ENCODE measurements at places on chromosomes 7 and 10.

DNA sequence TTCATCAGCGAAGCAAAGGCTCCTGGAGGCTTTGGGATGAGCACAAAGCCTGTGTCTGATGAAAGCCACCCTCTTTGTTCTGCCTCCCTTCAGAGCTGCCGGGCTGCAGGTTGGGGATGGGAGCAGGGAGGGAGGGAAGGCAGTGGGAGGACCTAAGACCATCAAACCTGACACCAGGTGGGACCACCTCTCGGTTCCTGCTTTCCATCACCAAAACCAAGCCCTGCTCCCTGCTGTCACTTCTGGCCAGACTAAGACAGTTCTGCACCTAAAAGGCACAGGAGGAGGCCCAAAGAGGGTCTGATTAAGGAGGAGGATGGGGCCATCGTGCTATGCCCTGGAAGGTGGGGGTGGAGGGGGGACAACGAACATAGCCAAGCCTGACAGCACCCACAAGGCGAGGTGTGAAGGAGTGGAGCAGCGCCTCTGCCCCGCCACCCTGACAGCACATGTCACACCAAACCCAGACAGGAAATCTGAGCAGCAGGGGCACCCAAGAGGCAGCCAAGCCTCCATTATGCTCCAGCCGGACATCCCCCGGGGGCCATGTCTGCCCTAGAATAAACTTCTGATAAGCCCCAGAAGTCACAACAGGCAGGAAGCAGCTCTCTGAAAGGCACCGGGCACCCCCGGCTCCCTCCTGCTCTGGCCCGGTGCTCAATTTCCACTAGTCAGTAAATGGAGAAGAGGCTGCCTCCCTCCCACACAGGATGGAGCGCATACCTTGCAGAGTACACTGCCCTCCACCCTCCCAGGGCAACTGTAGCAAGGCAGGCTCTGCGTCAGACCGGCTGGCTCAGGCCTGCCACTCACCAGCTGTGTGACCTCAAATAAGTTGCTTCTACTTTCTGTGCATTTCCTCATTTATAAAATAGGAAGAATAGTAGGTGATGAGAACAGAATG lies 48.9 kb downstream of the DLG5 start:
- DNase-seq, result no peak

- no peak for DNase-seq
Observed at GRCh38 chr10:127151541-127151940, 44.9 kb downstream of the INSYN2A start.

DNA sequence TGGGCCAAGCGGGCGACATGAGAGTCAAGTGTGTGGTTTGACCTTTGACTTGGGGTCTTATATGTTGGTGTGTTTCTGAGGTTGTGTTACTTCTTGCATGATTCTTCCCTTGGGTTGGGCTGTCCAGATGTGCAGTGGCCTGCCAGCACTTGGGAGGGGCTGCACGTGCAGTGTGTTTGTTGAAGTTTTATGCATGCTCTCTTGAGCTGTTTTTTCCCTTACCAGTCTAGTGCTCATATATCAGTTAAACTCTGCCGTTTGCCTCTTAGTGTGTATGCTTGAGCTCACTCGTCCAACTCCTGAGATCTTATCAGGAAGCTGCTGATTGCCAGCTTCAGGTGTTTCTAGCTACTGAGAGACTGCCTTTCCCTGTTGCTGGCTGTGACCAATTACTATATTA lies 23.1 kb downstream of the SP4 start:
- DNase-seq, result no peak

- no peak for DNase-seq
Observed at GRCh38 chr10:79883986-79884385, 57.4 kb downstream of the NUTM2E start.

GRCh38 chr10:24579906-24580305 lies 143.8 kb downstream of the ARHGAP21 start:
- DNase-seq, result no peak

DNA sequence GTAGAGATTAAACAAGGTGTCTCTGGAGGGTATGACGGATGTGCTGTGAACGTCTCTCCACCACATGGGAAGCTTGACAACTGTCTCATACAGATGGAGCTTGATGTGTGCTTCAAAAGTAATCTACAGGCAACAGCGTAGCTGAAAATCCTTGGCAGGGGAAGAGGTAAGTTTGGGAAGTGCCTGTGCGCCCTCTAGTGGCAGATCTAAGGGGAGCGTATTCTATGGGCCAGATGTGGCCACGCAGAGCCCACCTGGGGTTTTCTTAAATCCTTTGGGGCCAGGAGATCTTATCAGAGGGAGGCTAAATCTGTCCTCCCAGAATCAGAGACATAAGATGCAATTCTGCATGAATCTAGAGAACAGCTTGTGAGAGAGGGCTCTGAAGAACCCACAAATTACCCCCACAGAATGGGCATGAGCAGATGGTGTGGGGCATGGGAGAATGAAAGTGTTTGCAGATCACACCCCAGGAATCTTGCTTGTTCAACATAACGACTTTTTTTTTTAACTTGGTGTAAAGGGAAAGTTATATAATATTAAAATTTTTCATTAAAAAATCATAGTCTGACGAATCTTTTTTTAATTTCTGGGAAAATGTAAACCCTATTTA lies 91.2 kb upstream of the MPP7 start:
- DNase-seq, result no peak

DNA sequence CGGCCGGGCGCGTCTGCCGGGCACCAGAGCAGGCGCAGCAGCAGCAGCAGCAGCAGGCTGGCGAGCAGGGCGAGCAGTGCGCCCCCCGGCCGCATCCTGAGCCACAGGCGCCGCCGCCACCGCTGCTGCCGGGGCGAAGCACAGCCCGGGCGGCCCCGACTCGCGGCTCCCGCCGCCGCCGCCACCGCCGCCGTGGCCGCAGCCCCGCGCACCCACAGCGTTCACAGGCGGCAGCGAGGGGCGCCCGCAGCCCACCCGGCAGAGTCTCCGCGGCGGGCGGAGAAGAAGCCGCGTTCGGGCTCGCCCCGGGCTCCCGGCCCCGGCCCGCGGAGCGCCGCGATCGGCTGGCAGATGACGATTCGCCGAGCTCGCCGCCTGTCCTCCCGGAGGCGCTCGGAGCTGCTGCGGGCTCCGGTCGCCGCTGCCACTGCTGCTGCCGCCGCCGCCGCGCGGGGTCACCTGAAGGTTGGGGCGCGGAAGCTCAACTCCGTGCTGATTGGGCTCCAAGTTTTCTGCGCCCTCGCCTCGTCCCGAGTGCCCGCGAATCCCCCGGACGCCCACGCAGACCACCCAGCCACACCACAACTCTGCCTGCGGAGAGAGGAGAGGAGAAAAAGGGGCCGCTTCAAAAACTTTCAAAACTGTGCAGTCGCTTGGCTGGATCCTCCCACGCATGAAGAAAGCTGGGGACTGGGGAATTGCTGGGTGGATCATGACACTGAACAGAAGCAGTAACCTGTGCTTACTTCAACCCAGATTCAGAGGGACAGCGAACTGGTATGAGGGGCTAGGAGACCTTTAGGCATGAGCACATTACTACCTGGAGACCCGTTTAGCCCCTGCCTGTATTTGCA lies at the start of gene ST8SIA6:
ST8SIA6 (minus strand) TSS at position 435 of the 854 bp plus-strand sequence; CDS start at position 95, 340 bp downstream.
- no peak for DNase-seq

GRCh38 chr10:24333736-24334135 lies 124.8 kb downstream of the KIAA1217 start:
- DNase-seq, result peak; percentile 41

GRCh38 chr7:100413346-100413745 lies 15.2 kb downstream of the ZCWPW1 start:
- DNase-seq, result no peak

DNA sequence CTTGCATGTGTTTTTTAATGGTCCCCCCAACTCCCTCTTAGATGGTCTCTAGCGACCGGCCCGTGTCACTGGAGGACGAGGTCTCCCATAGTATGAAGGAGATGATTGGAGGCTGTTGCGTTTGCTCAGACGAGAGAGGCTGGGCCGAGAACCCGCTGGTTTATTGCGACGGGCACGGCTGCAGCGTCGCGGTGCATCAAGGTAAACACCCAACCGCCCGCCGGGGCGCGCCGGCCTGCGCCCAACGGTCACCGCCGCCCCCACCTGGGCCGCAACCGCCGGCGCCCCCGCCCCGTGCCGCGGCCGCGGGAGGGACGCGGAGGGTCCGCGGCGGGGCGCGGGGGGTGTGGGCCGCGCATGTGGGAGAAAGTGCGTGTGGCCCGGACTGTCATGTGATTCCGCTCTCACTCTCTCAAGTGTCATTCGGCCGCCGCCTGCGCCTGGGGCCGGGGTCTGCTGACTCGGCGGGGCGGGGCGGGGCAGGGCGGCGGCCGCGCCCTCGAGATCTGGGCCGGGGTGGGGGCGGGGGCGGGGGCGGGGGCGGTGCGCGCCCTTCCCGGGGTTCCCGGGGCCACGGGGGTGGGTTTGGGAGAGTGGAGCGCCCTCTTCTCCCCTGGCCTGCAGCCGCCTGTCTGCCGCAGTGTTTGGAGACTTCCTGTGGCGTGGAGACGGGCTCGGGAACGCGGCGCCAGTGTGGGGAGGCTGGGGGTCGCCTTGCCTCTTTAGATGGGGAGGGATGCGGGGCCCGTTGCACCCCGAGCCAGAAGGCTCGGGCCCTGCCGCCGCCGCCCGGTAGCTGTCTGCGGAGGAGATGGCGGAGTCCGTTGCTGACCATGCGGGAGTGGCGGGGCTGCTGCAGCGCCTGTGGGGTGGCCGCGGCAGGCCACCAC lies 817 bp downstream of the MLLT10 start:
- no peak for DNase-seq

GRCh38 chr10:119029613-119030420 lies at the start of gene NANOS1:
Gene NANOS1, plus strand, starts transcription at chr10:119029714. Its CDS starts 88 bp downstream, at chr10:119029802.
- no peak for DNase-seq

GRCh38 chr10:95861386-95861785 lies 46.4 kb upstream of the CC2D2B start:
- no peak for DNase-seq

GRCh38 chr10:88810196-88810961 lies 7.8 kb downstream of the LIPM start:
- peak; percentile 29 for DNase-seq

GRCh38 chr7:84701524-84702306 lies 485.1 kb downstream of the SEMA3D start:
- no peak for DNase-seq

DNA sequence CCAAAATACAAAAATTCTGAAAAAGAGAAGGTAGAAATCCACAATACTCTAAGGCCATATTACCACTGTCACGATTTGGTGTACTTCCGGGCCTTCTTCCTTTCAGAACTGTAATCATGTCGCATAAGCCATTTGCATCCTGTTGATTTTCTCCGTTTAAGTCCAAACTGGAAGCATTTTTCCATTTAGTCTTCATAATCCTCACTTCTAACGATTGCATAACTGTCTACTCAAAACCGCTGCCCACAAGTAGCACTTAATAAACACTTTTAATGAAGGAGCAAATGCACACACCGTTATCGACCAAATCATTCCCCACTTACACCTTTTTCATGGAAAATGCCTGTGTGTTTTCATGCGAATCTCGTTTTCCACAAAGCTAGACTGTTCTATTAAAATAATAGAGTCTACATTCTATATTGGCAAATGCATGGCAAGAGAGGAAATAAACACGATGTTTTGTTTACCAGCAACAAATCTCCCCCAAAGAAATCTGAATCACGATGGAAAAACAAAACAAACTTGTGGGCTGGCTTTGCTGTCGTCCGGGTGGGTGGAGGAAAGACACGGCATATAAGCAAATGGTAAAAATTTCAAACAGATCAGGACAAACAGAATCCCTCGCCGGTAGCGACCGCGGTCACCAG lies 1.0 kb downstream of the ATE1 start:
- DNase-seq, result no peak

DNA sequence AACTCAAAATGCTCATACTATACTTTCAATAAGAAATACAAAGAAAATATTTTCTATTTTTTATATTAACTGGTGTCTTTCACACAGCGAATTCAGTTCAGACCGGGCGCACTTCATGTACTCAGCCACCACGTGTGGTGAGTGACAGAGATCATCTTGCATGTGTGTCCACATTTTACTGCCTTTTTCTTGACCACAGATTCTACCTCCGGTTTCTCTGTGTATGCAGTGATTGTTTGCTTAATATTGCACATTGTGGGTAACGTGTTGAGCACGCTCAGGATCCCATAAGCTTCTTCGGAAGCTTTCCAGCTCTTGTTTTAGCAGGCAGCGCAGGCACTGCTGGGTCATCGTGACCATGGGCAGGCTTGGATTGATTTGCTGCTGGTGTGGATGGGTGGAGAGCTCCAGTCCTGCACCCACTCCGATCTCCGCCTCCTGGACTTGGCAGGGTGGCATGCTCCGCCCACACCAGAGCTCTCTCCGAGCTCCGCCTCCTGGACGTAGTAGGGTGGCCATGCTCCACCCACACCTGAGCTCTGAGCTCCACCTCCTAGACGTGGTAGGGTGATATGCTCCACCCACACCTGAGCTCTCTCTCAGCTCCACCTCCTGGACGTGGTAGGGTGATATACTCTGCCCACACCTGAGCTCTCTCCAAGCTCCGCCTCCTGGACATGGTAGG lies 253.3 kb downstream of the DIP2C start:
- no peak for DNase-seq

GRCh38 chr7:12802070-12802469 lies 114.6 kb downstream of the ARL4A start:
- DNase-seq, result no peak

- DNase-seq, result no peak
Observed at GRCh38 chr7:19665399-19666008, 43.3 kb downstream of the POLR1F start.

DNA sequence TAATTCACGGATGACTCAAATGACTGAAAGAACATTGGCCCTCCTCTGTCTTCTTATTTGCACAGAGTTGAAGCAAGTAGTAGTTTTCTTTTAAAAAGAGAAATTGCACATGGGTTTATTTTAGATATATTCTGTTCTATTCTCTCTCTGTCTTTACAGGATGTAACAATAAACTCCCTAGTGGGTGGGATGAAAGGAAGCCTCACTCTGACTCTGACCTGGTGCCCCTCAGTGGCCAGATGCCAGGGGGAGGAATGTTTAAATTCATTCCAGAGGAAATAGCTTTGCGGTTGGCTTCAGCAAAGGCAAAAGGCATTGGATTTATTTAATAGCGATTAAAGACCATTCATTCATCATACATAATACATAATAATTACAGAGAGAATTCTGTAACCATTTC lies 156.4 kb upstream of the MTPN start:
- no peak for DNase-seq

DNA sequence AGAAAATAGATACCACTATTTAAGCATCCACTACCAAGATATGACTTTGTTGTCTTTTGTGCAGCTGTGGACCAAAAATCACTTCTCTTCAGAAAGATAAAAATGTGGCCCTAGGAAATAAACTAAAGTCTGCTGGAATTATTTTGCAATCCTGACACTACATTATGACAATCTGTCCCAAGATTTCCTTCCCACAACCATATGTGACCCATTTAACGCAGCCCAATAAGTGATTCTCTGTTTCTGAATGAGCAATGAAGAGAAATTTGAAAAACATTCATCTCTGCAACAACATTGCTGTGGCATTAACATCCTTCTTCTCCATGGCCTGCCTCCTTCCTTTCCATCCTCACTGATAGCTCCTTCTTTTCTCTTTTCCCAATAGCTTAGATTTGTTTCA lies 212.0 kb downstream of the TSPAN12 start:
- DNase-seq, result no peak

DNA sequence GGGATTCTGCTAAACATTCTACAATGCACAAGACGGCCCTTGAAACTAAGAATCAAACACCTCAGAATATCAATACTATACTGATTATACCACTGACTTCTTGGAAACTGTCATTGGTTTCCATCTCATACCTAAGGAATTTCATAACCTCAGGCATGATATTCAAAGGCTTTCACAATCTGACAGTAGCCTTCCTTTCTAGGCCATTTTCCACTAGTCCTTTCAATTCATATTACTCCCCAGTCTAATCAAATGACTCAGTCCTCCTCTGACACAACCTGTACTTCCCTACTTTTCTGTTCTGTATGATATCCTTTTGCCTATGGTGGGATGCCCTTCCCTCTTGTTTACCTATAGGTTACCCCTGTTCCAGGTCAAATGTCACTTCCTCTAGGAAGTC lies 48.3 kb downstream of the CSTF2T start:
- no peak for DNase-seq

All from BJ (cell line).